ENCODE measurements at places on chromosomes 4 and X.

- no peak for DNase-seq
These were observed 61.5 kb upstream of the AP1S2 start for GRCh38 chrX:15915959-15916703.

DNA sequence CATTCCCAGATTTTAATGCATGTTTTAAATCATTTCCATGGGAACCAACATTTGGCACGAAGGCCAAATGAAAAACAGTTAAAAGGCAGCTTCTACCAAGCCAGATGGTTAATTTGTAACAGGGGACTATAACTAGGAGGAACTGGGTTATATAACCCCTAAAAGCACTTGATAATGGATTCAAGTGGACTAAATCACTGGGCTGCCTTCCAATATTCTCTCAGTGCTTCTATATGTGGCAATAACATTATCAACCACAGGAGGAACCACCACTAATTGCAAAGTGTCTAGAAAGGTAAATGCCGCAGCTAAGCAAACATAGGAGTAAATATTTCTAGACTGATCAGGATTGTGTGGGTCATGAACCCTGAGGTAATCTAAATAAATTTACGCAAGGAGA is 391.5 kb downstream of the UBE2NL start:
- peak; percentile 46 for DNase-seq

DNA sequence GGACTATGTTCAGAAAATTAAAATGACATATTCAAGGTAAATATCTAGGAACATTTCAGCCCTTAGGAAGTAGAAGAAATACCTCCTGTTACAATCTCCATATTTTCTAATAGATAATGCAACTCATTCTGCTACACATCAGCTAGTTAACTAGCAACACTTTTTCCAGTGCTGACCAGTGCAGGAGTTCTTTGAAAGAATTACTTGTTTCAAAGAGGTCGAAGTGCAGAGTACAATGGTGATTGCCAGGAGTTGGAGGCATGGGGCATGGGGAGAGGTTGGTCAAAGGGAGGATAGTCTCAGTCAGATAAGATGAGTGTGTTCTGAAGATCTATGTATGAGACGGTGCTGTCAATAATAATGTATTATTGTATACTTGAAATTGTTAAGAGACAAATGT is 53.1 kb downstream of the MTNR1A start:
- no peak for DNase-seq

GRCh38 chrX:111129921-111130320 is 33.9 kb downstream of the PAK3 start:
- DNase-seq, result no peak

DNA sequence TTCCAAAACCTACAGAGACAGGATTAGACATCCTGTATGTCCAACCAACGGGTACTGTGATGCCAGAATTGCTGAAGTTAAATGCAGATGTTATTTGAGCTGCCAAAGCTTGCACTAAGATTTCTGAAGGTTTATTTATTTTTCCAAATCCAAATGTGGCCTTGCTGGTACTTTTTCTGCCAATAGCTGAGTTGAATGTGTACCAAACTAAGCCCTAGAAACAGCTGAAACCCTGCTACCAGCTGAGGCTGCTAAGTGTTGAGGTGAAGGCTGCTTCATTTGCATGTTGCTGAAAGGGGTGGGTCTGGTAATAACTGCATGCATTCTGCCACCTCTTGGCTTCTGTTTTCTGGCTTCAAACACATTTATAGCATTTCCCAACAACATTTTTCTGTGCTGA is 366.5 kb downstream of the FAT4 start:
- DNase-seq, result no peak

GRCh38 chr4:6855692-6856297 is 53.8 kb upstream of the TBC1D14 start:
- no peak for DNase-seq

- no peak for DNase-seq
These were observed 350.0 kb upstream of the CTSO start for GRCh38 chr4:156303708-156304107.

GRCh38 chrX:44155126-44155525 is 181.9 kb upstream of the NDP start:
- no peak for DNase-seq

GRCh38 chr4:112183252-112183651 is 38.0 kb downstream of the FAM241A start:
- DNase-seq, result no peak

- no peak for DNase-seq
These were observed 14.1 kb downstream of the PSAPL1 start for GRCh38 chr4:7420661-7421040.

DNA sequence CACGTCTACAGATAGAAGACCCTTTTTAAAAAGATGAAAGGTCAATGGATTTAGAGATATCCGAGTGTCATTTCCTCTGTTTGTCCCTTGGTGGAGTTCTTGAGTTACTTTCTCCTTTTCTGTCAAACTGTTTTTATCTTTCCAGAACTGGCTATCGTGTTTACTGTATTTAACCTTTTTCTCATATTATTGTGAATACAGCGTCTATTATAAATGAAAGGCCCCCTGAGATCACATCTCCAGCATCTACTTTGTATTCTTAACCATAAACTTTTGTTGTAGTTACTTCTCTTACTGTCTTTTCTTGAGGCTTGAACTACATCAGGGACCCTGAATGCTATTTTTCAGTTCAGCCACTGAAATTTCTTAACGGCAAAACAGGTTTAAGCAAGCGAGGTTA is 4.0 kb upstream of the PCDH7 start:
- no peak for DNase-seq

DNA sequence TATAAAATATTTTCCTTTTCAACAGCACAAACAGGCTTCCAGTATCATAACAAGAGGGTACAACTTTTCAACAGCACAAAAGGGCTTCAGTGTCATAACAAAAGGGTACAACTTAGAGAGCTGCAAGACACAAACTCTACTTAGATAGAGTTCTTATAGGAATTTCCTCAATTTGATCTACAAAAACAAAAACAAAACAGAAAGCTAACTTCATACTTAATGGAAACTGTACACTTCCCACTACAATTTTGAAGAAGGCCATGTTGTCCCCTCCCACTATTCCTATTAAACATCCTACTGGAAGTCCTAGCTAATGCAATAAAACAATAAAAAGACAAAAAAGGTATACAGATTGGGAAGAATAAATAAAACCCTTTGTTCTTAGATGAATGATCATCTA is 96.7 kb downstream of the CENPC start:
- no peak for DNase-seq

GRCh38 chr4:2714061-2714770 is 41.9 kb downstream of the TNIP2 start:
- DNase-seq, result no peak

DNA sequence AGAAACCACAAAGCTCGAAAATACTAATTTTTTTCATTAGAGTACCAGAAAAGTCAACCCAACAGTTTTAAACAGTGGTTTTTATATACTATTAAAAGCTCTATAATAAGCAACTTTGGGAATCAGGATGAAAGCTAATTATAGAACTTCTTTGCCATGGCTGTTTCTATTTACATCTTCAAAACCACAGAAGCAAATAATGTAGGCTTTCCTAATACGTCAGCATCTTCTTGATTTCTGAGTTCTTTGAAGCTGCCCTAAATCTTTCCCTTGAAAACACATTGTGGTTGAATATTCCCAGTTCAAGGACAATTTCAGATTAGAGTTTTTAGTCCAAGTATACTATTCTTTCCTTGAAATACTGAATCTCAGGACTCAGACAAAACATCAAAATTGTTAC is 460.2 kb upstream of the FAT1 start:
- DNase-seq, result no peak

DNA sequence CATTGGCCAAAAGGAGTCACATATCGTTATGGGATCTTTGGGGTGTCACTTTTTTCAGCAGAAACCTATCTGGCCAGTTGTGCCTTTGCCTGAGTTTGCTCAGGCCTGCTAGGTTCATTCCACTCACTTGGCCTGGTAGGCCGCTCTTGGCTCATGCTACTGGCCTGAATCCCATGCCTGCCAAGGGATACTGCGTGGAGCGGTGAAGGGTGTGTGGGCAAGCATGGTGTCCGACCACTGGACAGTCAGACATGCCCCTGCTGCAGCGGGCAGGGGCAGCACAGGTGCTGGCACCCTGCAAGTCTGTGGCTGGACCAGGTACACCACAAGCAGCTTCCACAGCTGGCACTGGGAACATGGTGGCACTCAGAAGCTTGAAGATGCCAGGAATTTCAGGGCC is 11.3 kb upstream of the PPM1K start:
- no peak for DNase-seq

DNA sequence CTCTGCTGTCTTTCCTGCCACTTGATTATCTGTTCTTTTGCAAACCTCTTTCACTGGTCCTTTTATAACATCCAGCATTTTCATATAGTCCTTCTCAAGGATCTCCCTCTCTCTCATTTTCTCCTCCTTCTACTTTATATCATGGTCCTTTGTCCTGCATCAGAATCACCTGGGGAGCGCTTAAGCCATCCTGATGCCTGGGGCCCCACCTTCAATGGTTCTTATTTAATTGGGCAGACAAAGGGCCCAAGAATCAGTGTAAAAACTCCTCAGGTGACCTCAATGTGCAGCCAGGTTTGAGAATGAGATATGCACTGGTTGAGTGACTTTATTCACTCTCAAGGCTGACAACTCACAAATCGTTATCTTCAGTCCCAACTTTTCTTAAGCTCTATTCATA is 283.9 kb downstream of the UNC5C start:
- DNase-seq, result no peak

Data from epithelial cell of proximal tubule (primary cell).